ENCODE measurements at places on chromosomes 12 and 14. TPM values are rescaled to one million over a fixed set of nuclear protein-coding genes. Genes with fewer than 3 reads are reported as not detected.

GRCh38 chr12:39619316-39619659, 315 bp downstream of the ABCD2 start:
- H3K4me1 ChIP-seq, result peaks cover 3% of the 10 kb centered on the region
- H3K27me3 ChIP-seq, result no peaks in the 10 kb centered on the region
- H3K4me3 ChIP-seq, result peak overlapping the region; percentile 38

C12orf50 gene
- 0.04 TPM for polyA plus RNA-seq

DNA sequence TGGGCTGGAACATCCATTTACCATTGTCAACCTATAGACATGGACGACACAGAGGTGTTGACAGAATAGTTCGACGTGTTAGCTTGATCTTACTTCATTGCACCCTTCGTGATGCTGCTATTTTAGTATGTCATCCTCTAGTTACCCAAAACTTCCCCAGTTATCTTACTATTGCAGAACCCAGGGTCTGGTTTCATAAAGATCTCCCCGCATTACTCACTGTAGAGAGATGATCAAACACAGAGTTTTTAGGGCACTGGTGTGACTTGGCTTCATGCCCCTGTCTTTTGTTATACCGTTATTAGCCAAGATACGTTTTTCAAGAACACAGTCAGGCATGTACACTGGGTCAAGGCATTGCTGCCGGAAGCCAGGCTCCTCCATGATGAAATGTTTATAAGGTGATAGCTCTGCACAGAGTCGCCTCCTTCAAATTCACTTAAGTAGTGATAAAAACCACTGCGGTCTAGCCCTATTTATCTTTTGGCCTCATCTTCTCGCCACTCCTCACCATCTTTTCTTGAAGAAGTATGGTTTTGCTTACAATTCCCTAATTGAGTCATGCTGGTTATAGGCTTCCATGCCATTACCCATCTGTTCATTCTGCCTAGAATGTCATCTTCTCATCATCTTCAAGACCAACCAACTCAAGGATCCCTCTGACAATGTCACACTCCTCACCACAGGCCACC, 1127.9 kb downstream of the VRK1 start:
- H3K27ac ChIP-seq, result no peak overlapping the region
- H3K4me3 ChIP-seq, result no peak overlapping the region
- no peaks in the 10 kb centered on the region for H3K4me1 ChIP-seq
- H3K27me3 ChIP-seq, result no peaks in the 10 kb centered on the region
- no peaks in the 10 kb centered on the region for H3K36me3 ChIP-seq

TAS2R19 gene
- 0.87 TPM for polyA plus RNA-seq

RAPGEF3 gene
- polyA plus RNA-seq, result 7.9 TPM

OVCH1 gene
- 0.28 TPM for polyA plus RNA-seq

DNA sequence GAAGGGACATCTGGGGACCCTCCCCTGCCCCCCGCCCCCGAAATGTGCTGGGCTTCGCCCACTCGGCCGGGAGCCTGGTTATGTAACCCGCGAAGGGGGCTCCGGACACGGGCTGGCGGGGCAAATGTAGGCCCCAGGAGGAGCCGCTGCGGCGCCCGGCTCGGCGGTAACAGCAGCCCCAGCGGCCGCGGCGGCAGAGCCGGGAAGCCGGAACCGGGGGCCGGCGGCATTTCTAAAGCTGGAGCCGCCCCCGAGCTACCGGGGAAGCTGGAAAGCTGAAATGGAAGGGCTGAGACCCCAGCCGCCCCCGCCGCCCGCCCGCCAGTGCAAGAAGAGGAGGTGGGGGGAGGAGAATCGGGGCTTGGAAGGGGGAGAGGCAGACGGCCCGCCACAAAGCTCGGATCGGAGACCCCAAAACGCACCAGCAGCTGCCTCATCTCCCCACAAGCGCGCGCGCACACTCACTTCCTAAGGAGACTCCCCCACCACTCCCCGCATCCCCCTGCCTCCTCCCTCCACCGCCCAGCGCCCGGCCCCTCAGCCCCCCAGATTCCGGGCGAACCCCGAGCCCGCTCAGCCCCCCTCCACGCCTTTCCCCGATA, 1.5 kb downstream of the KDM2B start:
- no peaks in the 10 kb centered on the region for H3K27me3 ChIP-seq
- peaks cover 10% of the 10 kb centered on the region for H3K36me3 ChIP-seq
- H3K27ac ChIP-seq, result no peak overlapping the region
- DNase-seq, result peak; percentile 53

DNA sequence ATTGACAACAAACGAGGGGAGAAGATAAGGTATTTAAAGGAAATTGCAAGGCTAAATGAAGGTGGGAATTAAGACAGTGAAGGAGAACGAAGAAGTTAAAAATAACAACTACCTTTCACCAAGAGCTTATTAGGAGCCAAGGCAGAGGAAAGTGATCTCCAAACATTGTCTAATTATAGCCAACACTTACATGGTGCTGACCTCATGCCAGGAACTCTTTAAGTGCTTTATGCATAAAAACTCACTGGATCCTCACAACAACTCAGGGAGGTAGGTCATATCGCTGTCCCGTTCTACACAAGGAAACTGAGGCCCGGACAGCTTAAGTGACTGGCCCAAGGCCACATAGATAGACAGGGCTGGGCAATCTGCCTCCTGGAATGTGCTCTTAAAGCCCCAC, 19.5 kb downstream of the TAMALIN start:
- no peak for DNase-seq
- no peaks in the 10 kb centered on the region for H3K36me3 ChIP-seq
- peaks cover 16% of the 10 kb centered on the region for H3K27me3 ChIP-seq
- peak overlapping the region; percentile 80 for H3K27ac ChIP-seq

DNA sequence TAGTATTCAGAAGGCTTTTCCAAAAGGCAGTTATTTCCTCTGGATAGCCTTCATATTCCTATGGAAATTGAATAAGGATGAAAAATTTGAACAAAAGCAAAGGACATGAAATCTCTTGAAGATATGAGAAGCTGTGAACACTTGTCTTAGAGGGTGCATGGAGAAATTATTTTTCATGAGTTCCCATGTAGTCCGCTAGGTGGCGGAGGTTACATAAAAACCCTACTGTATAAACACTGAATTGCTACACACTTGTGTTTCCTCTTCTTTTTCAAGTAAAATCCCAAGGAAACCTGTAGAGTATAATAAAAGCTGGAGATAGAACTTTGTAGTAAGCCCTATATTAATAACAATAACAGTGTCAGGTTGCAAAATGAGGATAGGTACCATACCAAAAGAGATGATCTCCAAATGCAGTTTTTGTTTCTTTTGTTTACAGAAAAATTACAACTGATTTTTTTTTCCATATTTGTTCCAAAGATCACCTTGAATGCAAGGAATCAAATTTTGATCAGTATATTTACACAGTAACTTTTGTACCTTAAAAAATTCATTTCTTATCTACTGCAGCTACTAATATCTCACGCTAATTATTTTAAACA, 37.8 kb upstream of the OR4E1 start:
- no peaks in the 10 kb centered on the region for H3K4me1 ChIP-seq
- H3K36me3 ChIP-seq, result no peaks in the 10 kb centered on the region
- H3K27me3 ChIP-seq, result no peaks in the 10 kb centered on the region
- DNase-seq, result peak; percentile 7
- no peak overlapping the region for H3K27ac ChIP-seq
- no peak overlapping the region for H3K4me3 ChIP-seq

GRCh38 chr12:108738170-108738569, 6.9 kb upstream of the CORO1C start:
- no peaks in the 10 kb centered on the region for H3K36me3 ChIP-seq
- no peak overlapping the region for H3K27ac ChIP-seq
- H3K4me3 ChIP-seq, result no peak overlapping the region
- no peak for DNase-seq

- DNase-seq, result no peak
- H3K4me1 ChIP-seq, result peaks cover 45% of the 10 kb centered on the region
- H3K27ac ChIP-seq, result no peak overlapping the region
- no peak overlapping the region for H3K4me3 ChIP-seq
- no peaks in the 10 kb centered on the region for H3K27me3 ChIP-seq
- H3K36me3 ChIP-seq, result no peaks in the 10 kb centered on the region
Measured at GRCh38 chr14:103545219-103545914, 16.4 kb downstream of the TRMT61A start.

CLEC2A gene
- polyA plus RNA-seq, result not detected

TCP11L2 gene
- polyA plus RNA-seq, result 12.7 TPM

DNA sequence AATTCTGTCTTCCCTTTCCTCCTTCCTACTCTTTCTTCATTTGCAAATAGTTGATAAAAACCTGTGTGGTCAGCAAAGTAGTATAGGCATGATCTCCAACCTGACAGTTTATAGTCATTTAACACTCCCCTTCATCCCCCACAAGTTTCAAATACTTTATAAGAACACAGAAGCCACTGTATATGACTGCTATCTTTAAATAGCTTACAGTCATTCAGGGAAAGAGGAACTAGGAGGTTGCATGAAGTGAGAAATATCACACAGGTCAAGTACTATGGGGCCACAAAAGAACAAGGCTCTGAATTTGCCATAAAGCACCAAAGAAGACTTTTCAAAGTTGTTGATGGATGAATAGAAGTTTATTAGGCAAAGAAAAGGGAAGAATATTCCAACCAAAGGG, 431.3 kb downstream of the NPAS3 start:
- H3K4me1 ChIP-seq, result no peaks in the 10 kb centered on the region
- no peak for DNase-seq
- H3K27ac ChIP-seq, result no peak overlapping the region
- no peaks in the 10 kb centered on the region for H3K27me3 ChIP-seq
- no peaks in the 10 kb centered on the region for H3K36me3 ChIP-seq
- no peak overlapping the region for H3K4me3 ChIP-seq

GRCh38 chr12:12428047-12428446, 71.2 kb downstream of the BORCS5 start:
- H3K36me3 ChIP-seq, result no peaks in the 10 kb centered on the region
- no peak overlapping the region for H3K27ac ChIP-seq
- no peak overlapping the region for H3K4me3 ChIP-seq
- no peak for DNase-seq
- H3K27me3 ChIP-seq, result no peaks in the 10 kb centered on the region

TAS2R42 gene
- polyA plus RNA-seq, result 0.06 TPM

GALNT9 gene
- 4.5 TPM for polyA plus RNA-seq

GRCh38 chr14:68894802-68895703, 84.0 kb downstream of the ACTN1 start:
- H3K4me1 ChIP-seq, result no peaks in the 10 kb centered on the region
- H3K4me3 ChIP-seq, result no peak overlapping the region
- no peak for DNase-seq
- H3K36me3 ChIP-seq, result peaks cover 81% of the 10 kb centered on the region

RGS6 gene
- 2.7 TPM for polyA plus RNA-seq

SDSL gene
- 17.4 TPM for polyA plus RNA-seq

GRCh38 chr14:23559010-23559925, 3.2 kb downstream of the THTPA start:
- H3K36me3 ChIP-seq, result peaks cover 52% of the 10 kb centered on the region
- H3K4me1 ChIP-seq, result peaks cover 31% of the 10 kb centered on the region
- DNase-seq, result no peak
- no peak overlapping the region for H3K4me3 ChIP-seq

GRCh38 chr12:57657744-57658143, 24.7 kb upstream of the B4GALNT1 start:
- H3K27me3 ChIP-seq, result no peaks in the 10 kb centered on the region
- no peaks in the 10 kb centered on the region for H3K4me1 ChIP-seq
- H3K36me3 ChIP-seq, result no peaks in the 10 kb centered on the region
- H3K27ac ChIP-seq, result no peak overlapping the region
- H3K4me3 ChIP-seq, result no peak overlapping the region

DNA sequence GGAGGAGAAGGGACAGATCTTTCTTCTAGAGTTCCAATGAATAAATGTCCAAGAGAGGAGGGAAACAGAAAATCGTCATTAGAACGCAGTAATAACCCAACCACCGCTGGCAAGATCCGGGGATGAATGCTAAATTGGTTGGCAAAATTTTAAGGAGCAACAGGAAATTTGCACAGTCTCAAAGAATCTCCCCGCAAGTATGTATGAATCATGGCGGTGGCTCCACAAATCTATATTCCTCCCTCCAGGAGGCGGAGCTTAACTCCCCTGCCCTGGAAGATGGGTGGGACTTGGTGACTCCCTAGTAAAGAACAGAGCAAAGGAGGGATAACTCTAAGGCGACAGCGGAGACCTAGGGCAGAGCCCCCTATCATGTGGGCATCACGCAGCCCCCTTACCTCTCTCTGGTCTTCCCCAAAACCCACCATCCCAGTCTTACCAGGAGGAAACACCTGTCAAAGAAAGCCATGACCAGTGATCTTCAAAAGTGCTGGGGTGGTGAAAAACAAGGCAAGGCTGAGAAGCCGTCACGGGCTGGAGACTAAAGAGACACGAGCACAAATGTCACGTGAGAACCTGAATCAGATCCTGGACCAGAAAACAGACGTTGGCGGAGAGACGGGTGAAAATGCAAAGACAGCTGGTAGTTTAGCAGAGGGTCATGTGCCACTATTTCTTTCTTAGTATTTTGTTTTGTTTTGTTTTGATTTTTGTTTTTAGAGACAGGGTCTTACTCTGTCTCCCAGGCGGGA, 125.8 kb downstream of the NCOR2 start:
- DNase-seq, result no peak
- H3K36me3 ChIP-seq, result peaks cover 58% of the 10 kb centered on the region
- H3K4me3 ChIP-seq, result no peak overlapping the region
- no peak overlapping the region for H3K27ac ChIP-seq
- no peaks in the 10 kb centered on the region for H3K4me1 ChIP-seq
- no peaks in the 10 kb centered on the region for H3K27me3 ChIP-seq

RBM19 gene
- 27.2 TPM for polyA plus RNA-seq

- H3K4me1 ChIP-seq, result peaks cover 12% of the 10 kb centered on the region
- no peak overlapping the region for H3K4me3 ChIP-seq
- no peak for DNase-seq
Measured at GRCh38 chr14:94177806-94178205, 3.7 kb downstream of the PPP4R4 start.

DNA sequence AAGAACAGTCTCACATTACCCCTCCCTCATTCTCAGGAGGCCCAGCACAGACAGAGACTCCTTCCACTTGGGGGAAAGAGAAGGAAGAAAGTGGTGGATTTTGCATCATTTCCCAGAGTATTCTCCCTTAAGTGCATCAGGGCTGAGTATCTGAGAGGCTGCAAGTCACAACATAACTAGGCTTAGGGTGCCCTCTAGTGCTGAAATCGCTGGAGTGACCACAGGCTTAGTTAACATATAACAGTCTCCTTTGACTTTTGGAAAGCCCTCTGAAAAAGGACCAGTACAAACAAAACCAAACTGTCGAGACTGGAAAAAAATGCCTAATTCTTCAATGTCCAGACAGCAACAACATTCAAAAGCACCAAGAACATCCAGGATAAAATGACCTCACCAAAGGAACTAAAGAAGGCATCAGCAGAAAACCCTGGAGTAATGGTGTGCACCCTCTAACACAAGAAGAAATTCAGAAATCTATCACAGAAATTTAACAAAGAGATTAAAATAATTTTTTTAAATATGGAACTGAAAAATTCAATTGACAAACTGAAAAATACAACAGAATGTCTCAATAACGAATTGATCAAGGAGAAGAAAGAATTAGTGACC, 412.3 kb downstream of the RPS29 start:
- DNase-seq, result peak; percentile 46
- no peak overlapping the region for H3K4me3 ChIP-seq
- no peaks in the 10 kb centered on the region for H3K27me3 ChIP-seq
- H3K36me3 ChIP-seq, result no peaks in the 10 kb centered on the region

DNA sequence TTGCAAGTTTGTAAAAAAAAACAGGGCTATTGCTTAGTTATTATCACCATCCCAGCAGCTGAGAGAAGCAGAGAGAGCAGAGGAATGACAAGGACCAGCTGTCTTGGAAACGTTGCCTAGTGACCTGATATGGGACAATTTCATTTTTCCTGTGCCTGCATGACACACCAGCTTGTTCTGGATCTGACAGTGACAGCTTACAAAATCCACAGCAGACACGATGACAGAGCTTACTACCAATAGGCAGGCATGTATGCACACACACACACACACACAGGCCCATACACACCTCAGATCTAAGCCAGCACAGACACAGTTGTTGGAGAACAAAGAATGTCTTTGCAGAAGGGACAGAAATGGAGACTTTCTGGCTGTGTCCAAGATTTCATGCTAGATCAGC, 25.4 kb downstream of the HSPB8 start:
- H3K4me3 ChIP-seq, result no peak overlapping the region
- DNase-seq, result peak; percentile 14
- H3K27me3 ChIP-seq, result no peaks in the 10 kb centered on the region
- H3K27ac ChIP-seq, result no peak overlapping the region

KLRC3 gene
- 0.72 TPM for polyA plus RNA-seq

Data from large intestine (tissue), 12 donors.